ENCODE measurements at places on chromosomes 12 and 14.

- no peak for DNase-seq
These were observed 27.4 kb upstream of the CEBPE start for GRCh38 chr14:23146351-23146910.

DNA sequence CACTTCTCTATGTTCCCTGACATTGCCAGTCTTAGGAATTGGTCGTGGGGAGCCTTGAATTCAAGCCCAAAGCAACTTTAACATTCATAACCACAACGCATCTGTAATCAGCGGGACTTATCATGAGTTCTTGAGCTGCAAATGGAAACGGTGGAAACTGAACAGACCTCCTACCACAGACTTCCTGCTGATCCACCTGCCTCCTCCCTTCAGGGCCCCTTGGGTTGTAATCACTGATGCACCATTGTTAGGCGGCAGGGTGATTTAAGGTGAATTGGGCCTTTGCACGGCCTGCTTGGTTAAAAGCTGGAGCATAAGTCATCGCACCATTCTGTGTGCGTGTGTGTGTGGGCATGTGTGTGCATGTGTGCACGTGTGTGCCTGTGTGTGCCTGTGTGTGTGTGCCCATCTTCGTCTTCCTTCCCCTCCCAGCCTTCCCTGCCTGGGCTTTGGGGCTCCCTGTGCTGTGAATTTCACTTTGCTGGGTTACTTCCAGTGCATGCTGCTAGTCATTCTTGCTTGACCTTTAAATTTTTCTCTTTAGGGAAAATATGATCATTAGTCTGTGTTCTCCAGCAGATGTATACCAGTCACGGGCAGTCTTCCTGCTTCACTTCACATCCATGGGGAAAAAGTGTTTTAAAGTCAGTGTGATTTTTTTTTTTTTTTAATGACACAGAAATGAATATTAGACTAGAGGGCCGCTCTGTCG lies 29.1 kb downstream of the CHST11 start:
- no peak for DNase-seq

DNA sequence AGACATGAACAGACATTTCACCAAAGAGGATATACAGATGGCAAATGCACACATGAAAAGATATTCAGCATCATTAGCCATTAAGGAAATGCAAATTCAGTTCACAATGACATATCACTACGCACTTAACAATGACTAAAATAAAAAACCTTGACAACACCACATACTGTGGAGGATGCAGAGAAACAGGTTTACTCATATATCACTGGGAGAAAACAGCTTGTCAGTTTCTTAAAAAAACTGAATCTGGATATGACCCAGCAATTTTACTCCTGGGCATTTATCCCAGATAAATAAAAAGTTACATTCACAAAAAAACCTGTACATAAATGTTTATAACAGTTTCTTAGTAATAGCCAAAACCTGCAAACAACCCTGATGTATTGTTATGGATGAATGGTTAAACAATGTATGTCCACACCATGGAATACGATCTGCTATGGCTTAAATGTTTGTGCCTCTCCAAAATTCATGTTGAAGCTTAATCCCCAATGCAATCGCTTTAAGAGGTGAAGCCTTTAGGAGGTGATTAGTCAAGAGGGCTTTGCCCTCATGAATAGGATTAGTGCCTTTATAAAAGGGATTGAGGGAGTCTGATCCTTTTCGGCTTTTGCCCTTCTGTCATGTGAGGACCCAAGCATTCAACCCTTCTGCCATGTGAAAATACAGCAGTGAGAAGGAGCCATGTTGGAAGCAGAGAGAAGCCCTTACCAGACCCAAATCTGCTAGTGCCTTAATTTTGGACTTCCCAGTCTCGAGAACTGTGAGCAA lies 36.0 kb upstream of the PPP4R3A start:
- DNase-seq = no peak

GRCh38 chr14:74702293-74702692 lies 10.6 kb downstream of the AREL1 start:
- no peak for DNase-seq

All from HS-27A (cell line).